K562 (cell line): ENCODE measurements at places on chromosomes 16 and 17.

DNA sequence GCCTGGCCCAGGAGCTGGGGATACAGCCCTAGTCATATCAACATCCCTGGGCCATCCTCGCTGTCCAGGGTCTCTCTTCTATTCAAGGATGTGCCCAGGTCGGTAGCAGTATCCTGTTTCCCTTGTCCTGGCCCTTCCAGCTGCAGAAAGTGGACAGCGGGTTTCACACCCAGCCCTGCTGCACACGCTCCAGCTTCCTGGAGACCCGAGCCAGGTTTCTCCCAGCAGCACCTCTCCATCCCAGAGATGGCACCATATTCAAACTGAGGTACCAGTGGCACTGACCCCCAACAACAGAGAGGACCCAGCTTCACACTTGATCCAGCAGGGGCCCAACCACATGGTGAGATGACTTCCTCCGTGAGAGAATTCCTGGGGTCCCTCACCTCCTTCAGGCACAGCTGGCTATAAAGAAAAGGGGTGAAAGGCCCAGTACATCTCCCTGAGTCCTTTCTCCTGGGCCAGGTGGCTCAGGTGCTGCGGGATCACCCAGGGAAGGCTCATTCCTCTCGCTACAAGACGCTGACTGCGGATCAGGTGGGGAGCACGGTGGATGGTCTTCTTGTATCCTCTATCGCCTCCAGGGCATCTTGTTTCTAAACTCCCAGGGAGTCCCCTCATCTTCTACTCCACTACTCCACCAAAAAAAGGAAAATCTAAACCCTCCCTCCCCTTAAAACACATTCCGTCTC, 1.4 kb downstream of the CUEDC1 start:
- H3K27me3 ChIP-seq = peaks cover 25% of the 10 kb centered on the region
- H3K4me1 ChIP-seq = peaks cover 24% of the 10 kb centered on the region
- no peak overlapping the region for H3K4me3 ChIP-seq

DNA sequence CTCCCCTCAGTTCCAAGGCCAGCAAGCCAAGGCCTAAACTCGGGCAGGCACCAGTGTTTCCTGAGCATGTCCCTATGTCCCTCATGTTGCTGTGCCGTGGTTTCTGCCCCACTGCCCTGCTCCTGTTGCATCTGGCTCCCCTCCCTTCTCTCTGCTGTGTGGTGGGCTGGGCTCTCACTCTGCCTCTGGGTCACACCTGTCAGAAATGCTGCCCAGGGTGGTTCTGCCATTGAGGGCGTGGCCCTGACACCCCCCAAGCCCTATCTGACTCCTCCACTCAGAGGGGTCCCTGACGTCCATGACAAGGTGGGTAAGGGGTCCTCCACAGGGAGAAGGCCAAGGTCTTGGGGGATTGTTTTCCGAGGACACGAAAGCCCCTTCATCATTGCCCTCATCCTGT, 9.2 kb upstream of the ITGA3 start:
- H3K27ac ChIP-seq = no peak overlapping the region
- H3K36me3 ChIP-seq = no peaks in the 10 kb centered on the region
- no peak for DNase-seq
- no peak overlapping the region for H3K4me3 ChIP-seq
- H3K27me3 ChIP-seq = no peaks in the 10 kb centered on the region
- H3K4me1 ChIP-seq = peaks cover 10% of the 10 kb centered on the region; the same call in 2 of the 3 replicates

DNA sequence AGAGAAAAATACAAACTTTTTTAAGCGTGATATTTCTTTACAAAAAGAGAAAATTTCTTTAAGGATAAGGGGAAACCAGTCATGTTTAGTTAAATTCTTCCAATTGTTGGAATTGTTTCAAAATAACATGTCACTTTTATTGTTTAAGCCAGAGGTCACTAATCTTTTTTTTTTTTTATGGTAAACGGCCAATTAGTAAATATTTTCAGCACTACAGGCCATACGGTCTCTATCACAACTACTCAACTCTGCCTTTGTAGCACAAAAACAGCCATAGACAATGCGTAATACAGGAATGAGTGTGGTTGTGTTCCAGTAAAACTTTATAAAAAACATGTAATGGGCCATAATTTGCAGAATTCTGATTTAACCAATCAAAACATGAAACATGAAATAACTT, 401.4 kb downstream of the GRIN2A start:
- H3K4me1 ChIP-seq = no peaks in the 10 kb centered on the region
- no peak overlapping the region for H3K27ac ChIP-seq
- DNase-seq = no peak
- no peaks in the 10 kb centered on the region; the same call in 1 of the 2 replicates for H3K27me3 ChIP-seq

DNA sequence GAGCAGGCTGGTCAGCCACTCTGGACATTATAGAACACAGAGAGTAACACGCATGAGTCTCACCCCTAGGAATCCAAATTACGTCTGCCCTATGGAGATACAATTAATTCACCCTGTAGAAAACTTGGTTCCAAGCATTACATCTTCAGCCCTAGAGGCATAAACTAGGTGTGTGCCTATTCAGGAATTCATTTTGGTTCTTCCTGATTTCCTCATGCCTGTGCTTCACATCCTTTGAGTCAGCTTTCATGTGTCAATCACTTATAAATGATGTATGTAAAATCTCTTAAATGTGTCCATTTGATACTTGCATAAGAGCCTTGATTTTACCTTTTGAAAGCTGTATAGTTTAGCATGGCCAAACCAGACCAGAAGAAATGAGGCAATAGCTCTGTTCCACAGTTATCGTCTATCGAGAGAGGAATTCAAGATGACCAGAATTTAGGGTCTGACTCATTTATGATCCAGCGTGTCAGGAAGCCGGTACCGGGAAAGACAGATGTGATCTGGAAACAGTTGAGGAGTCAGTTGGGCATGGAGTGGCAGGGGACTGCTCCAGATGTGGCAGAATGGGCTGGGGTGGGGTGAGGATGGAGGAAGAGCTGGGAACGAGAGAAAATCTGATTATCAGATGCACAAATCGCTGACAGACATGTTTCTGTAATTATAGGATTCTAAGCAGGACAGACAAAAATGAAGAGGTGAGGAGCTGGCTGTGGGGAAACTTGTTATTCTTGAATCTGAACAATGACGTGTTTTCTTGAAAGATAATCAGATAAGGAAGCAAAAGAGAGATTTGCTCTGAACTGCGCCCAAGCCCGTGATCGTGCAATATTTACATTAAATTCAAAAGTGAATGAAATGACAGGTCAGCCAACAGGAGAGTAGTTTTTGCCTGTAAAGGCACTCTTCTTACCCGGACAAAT, 76.7 kb downstream of the C16orf95 start:
- no peaks in the 10 kb centered on the region for H3K4me1 ChIP-seq
- no peak overlapping the region for H3K27ac ChIP-seq
- H3K4me3 ChIP-seq = no peak overlapping the region
- DNase-seq = no peak
